Hippocampal formation (tissue), 2 donors: ENCODE measurements at places on chromosomes 5 and 9.
A peak's percentile ranks its signal among the peaks of the same experiment; 100 is the strongest.

DNA sequence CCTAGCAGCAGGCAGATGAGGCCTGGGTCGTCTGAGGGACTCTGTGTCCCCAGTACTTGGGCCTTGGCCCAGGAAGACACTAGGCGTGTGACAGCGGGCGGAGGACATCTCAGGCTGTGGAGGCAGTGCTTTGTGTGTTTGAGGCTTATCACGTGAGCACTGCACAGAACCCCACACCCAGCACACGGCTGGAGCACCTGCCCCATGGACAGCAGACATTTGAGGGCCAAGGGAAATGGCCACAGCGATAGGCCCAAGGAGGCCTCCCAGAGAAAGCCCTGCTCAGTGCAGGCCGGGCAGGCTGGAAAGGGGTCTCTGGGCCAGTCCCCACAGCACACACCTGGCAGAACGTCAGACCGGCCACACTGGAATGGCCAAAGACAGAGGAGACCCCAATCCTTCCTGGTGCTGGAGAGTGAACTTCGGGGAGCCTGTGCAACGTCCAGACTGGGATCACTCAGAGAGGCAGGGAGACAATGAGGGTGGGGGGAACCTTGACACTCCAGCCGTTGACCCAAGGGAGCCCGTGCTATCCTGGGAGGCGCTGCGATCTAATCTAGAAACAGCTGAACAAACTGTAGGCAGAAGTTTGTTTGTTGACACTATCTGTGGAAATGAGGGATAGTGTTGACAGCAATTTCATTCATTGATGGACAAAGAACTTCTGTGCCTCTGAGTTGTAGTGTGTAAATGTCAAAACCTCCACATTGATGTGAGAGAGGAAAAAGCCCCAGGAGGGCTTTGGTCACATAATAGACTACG lies 19.6 kb upstream of the FLT4 start:
- DNase-seq = no peak

GRCh38 chr9:114930056-114930812 lies at the start of gene TNFSF8:
Gene TNFSF8, minus strand, starts transcription at chr9:114930591. Its CDS starts 288 bp downstream, at chr9:114930303.
- DNase-seq = no peak

DNA sequence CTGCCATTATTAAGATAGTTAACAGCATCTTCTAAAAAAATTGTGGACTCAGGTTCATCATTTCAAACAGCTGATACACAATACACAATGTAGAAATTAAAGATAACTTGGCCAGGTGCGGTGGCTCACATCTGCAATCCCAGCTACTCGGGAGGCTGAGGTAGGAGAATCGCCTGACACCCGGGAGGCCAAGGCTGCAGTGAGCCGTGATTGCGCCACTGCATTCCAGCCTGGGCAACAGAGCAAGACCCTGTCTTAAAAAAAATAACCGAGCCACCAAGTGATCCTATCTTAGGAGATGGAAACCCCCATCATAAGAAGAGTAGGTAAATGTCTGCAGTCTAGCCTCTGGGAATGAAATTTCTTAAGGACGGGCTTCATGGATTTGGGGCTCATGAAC lies 241.7 kb downstream of the PIK3R1 start:
- DNase-seq = no peak

DNA sequence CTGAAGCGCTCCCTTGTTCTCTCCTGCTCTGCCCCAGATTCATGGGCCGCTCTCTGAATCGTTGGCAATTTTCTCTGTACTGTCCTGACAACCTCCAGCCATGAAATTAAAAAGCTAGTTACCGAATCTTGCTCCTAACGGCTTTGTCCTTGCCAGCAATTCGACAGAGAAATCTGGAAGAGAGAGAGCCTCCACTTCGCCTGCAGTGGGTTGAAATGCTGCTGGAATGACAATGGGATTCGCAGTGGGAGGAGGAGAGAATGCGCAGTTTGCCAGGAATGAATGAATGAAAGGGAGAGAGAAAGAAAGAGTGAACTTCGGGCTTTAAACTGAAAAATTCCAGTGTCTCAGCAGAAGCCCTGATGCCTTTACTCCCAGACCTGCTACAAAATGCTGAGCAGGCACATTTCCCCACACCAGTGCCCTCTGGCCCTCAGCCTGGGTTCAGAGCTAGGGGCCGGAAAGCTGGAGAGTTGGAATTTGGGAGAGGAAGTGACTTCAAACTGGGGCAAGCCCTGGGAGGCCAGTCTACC lies 11.5 kb upstream of the BOD1 start:
- peak; percentile 74 for DNase-seq

- no peak for DNase-seq
Measured at GRCh38 chr5:148829734-148830133, 3.3 kb downstream of the ADRB2 start.

DNA sequence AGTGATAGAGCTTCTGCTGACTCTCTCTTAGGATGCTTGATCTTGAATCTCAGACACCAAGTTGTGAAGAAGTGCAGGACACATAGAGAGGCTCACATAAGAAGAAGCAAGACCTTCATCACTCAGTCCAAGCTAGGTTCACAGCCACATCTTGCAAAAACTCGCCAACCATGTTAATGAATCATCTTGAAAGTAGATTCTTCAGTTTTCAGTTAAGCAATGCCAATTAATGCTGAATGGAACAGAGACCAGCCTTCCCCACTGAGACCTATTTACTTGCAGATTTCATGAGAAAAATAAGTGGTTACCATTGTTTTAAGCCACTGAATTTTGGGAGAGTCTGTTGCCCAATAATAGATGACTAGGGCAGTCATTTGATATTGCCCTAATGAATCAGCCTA lies 217.7 kb upstream of the EDIL3 start:
- DNase-seq = no peak

DNA sequence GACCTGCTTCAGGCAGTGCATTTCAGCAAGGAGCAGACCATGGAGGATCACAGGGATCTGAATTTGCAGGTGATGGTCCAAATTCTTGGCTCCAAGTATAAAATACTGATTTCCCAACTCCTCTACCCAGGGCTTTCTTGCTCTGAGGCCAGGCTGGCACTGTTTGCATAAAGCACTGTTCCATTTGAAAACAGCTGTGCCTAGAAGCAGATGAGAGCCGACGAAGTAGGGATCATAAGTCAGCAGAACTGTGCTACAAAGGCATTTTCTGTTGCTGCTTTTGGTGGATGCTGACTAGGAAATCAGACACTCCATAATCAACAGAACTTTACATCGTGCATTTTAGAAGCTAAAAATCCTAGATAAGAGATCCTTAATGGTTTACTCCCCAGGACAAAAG lies 126.4 kb downstream of the MAT2B start:
- no peak for DNase-seq

GRCh38 chr5:158456756-158457155 lies 597.8 kb upstream of the CLINT1 start:
- no peak for DNase-seq

- DNase-seq = no peak
Measured at GRCh38 chr5:6578676-6579343, 54.0 kb downstream of the NSUN2 start.

- no peak for DNase-seq
Measured at GRCh38 chr5:122083535-122083934, 5.5 kb upstream of the LOX start.

DNA sequence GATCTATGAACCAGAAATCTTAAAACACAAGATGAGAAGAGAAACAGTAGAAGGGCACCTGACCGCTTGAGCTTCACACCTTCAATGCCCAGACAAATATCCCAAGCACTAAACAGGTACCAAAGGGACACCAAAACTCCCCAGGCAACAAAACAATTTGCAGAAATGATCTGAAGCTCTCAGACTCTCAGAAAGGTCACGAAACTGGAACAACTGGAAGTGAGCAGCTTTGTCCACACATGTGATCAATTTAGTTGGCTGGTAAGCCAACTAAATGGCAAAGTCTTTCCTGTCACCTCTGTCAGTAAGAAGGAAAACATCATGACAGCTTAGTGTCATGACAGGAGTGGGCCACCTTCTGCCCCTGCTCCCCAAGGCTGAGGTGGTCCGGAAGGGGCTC lies 4.1 kb downstream of the IPPK start:
- no peak for DNase-seq

- no peak for DNase-seq
Measured at GRCh38 chr5:132420706-132421272, 51.3 kb downstream of the SLC22A5 start.

GRCh38 chr5:116415182-116415581 lies 159.4 kb downstream of the SEMA6A start:
- DNase-seq = no peak

GRCh38 chr5:144944936-144945335 lies 774.3 kb downstream of the KCTD16 start:
- no peak for DNase-seq

- DNase-seq = no peak
Measured at GRCh38 chr5:374631-375335, 53.3 kb downstream of the AHRR start.

- DNase-seq = no peak
Measured at GRCh38 chr5:38923661-38924451, 78.0 kb downstream of the OSMR start.
